Glomerular endothelial cell (primary cell): ENCODE measurements at places on chromosomes 3 and 15. TPM values are rescaled to one million over a fixed set of nuclear protein-coding genes. Genes with fewer than 3 reads are reported as not detected.

DNA sequence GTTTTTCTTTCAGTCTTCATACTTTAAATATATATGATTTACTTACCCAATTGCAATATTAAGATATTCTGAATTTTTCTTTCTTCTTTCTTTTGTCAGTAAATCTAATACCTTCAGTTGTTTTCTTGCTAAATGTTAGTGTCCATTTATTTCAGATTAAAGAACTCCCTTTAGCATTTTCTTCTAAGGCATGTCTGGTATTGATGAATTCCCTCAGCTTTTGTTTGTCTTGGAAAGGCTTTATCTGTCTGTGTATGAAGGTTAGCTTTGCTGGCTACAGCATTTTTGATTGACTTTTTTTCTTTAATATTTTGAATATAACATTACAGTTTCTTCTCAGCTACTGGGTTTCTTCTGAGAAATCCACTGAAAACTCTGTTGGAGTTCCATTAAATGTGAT, 64.0 kb upstream of the PLSCR4 start:
- no peak for DNase-seq

- DNase-seq = no peak
These were observed 7.5 kb upstream of the ALAS1 start for GRCh38 chr3:52190294-52191074.

GRCh38 chr3:47849186-47849698, 46.3 kb downstream of the DHX30 start:
- no peak for DNase-seq

- DNase-seq = no peak
These were observed 101.5 kb upstream of the UBE2E1 start for GRCh38 chr3:23704298-23704697.

The GCSAM gene
- not detected in 2 replicates for total RNA-seq

DNA sequence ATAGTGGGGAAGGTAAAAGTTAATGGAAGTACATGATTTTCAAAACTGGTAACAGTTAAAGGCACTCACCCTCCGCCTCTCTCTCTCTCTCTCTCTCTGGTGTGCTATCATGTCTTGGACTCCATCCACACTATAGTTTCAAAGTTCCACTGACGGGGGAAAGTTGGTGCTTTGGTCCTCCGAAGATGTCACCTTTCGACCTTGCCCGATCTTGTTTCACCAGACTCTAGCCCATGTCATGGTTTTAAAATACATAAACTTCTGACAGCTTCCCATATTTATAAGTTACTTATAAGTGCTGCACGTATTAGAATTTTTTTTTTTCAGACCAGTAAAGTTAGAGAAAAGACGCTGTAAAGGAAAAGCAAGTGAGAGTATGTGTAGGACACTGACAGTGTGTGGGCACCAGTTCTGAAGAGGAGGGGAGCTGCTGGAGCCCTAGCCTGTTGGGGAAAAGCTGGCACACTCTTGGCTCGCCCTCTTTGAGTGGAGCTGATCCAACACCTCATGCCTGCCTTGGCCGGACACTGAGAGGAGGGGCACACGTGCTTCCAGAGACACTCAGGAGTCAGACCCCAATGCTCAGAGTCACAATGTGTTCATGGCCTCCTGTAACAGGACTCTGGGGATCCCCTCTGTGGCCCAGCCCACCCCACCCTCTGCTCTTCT, 200.5 kb upstream of the TPM1 start:
- no peak for DNase-seq

DNA sequence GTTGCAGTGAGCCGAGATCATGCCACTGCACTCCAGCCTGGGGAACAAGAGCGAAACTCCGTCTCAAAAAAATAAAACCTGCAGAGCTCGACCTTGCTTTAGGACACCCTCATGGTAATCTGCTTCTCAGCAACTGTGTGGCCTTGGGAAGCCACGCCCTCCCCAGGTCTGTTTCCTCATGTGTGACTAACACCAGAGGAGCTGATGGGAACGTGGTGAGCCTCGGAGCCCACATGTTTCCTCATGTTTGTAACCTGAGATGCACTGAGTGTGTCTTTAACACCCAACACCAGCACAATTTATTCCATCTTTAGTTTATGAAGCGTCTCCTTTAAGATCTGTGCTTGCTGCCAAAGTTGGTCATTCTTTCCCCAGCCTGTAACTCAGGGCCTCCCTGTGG, 142.8 kb downstream of the OCA2 start:
- DNase-seq = no peak

- DNase-seq = no peak
These were observed 1.7 kb upstream of the LYSMD2 start for GRCh38 chr15:51739061-51739712.

- DNase-seq = no peak
These were observed 149.7 kb downstream of the KLF13 start for GRCh38 chr15:31476236-31476810.

The EXD1 gene
- total RNA-seq = 0.53 TPM in 1 of 2 replicates, not detected in the other

GRCh38 chr3:77158730-77159581, 119.1 kb downstream of the ROBO2 start:
- no peak for DNase-seq

The FBLN2 gene
- total RNA-seq = 1.6 and 14.2 TPM in 2 replicates

The IQCH gene
- 1.1 and 1.5 TPM in 2 replicates for total RNA-seq

The TPRG1 gene
- total RNA-seq = 0.53 TPM in 1 of 2 replicates, not detected in the other

DNA sequence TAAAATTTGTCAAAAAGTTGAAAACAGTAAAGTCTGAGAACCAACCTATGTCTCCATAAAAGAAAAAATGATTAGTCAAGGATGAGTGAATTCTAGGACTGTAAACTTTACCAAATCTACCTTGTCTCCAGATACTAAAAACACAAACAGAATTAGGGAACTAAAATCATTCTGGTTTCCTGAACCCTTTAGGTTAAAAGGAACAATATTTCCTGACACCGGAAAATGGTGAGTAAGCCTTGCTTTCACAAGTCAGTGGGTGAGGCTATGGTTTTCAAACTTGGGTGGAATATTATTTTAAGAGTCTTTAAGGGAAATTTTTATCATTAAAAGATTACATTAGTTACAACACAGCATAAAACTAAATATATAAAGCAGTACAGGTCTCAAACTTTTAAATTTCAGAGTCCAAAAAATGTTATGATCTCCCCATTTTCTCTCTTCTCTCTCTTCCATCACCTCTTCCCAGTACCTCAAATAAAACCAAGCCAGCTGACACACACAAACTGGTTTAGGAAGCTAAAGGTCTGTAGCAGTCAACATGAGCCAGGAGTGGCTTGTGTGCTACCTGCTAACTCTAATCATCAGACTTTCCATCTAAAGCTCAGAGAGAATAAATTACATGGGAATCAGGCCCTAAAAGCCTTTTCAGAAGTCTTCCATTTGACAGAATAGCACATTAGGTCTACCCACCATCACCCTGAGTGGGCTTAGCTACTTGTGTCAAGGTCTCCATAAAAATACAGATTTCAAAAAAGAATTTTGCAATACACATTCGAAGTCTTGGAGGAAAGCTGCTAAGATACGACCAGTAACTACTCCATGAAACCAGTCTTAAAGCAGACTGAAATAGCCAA, 2.2 kb downstream of the SLC12A6 start:
- no peak for DNase-seq

The GOLGA8Q gene
- not detected in 2 replicates for total RNA-seq

The MOBP gene
- 0.23 TPM in 1 of 2 replicates, not detected in the other for total RNA-seq

DNA sequence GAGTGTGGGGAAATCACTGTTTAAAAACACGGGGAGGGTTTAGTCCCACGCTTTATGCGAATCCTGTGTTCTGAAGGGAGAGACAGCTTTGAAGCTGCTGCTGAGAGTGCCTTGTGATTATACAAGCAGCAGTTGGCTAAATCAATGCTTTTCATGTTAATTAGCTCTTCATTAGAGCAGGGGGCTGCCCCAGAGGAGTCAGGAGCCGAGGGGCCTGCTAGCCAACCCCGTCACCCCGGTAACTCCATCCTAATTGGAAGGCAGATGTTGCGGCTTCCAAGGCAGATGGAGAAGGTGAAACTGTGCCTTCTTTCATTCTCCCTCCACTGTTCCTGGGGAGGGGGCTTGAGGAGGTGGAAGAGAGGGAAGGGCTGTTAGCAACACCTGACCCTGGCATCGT, 92.4 kb upstream of the ANKRD34C start:
- no peak for DNase-seq

DNA sequence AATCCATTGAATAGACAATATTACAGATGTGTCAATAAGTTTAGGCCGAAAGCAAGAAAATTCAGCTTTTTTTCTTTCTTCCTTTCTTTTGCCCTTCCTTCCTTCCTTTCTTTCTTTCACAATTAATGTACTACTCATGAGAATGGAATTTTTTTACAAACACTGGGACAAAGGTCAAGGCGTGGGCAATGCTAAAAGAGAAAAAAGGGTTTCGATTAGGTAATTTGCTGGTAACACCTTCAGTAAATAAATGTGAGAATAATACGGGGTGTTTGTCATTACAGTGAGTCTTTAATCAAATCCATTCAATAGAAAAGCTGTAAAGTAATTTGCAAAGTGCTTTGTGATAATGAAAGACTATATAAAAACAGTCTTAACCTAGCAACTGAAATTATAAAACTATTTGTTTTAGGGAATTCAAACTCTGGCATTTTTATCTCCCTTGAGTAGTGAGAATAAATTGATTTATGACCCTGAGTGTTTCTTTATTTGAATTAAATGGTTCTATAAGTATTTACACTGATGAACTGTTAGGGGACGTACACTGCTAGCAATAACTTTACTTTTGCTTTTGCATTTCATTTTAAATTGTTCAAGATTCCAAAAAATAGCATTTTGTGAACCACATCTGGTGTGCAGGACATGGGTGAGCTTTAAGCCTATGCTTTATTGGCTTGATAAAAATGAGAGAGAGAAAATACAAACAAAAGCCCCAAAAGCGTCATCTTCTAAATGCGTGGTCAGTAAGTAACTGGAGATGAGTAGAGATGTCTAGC, 104.2 kb upstream of the THRB start:
- DNase-seq = no peak

The LRRC31 gene
- not detected in 2 replicates for total RNA-seq
